ENCODE measurements at places on chromosomes 2 and 18. TPM values are rescaled to one million over a fixed set of nuclear protein-coding genes. Genes with fewer than 3 reads are reported as not detected.

The HOXD11 gene
- not detected for total RNA-seq

GRCh38 chr2:176398243-176399073 is 129.2 kb downstream of the MTX2 start:
- DNase-seq, result no peak

GRCh38 chr2:188897096-188897495 is 77.1 kb upstream of the COL3A1 start:
- DNase-seq, result no peak

- DNase-seq, result no peak
Measured at GRCh38 chr2:25362434-25363145, 20.9 kb upstream of the DNMT3A start.

GRCh38 chr2:149178612-149179011 is 140.1 kb downstream of the LYPD6B start:
- no peak for DNase-seq

- DNase-seq, result no peak
Measured at GRCh38 chr2:152755029-152755428, 36.6 kb downstream of the ARL6IP6 start.

The LTBP1 gene
- 30.2 TPM for total RNA-seq

DNA sequence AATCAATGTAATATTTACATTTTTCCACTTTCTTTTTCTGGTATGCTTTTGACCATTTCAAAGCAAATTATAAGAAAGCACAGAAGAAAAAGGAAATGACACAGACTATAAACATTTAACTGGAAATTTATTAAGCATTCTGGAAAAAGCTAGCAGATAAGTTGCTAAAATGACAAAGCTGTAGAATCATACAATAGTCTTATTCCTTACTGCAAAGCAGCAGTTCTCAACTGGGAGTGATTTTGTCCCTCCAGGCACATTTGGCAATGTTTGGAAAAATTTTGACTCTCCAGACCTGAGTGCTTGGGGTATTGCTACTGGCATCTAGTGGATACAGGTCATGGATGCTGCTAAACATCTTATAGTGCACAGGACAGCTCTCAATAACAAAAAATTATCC is 75.1 kb downstream of the MBD5 start:
- DNase-seq, result no peak

GRCh38 chr2:96764253-96764637 is 3.5 kb downstream of the CNNM4 start:
- DNase-seq, result no peak

DNA sequence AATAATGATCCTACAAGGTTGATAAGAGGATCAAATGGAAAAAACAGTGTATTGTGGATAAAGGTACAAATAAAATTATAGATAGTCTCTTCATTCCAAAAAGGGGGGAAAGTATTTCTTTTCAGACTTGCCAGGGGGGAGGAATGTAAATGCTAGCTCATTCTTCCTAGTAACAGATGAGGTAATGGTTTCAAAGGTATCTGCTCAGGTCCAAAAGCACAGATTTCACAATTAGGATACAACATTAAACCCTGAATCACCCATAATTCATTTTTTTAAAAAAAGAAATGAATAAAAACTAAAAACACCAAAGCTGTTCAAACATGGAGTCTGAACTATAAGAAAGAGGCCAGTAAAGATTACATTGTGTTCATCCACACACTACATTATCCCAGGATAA is 142.0 kb downstream of the ATAD2B start:
- no peak for DNase-seq

All from neural crest cell (in vitro differentiated cells).